AG10803 (cell line): ENCODE measurements at places on chromosomes 12 and 14.

- DNase-seq = no peak
These were observed 196.1 kb downstream of the TBX5 start for GRCh38 chr12:114209861-114210260.

- DNase-seq = no peak
These were observed 22.8 kb downstream of the CPM start for GRCh38 chr12:68910128-68910527.

DNA sequence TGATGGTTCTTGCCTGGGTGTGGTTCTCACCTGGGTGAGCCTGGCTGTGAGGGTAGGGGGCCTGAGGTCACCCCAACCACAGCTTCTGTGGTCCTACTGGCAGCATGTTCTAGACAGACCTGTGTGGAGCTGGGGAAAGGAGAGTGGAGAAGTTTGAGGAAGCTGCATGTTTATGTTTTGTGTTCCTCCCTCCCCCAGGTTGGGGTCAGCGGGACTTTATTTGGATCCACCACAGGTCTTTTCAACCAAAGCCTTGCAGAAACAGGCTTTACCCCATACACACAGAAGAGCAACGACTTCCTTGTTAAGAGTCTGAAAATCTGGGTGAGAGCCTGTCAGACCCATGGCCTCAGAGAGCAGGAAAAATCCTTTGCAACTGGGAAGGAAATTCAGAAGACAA, 5.6 kb downstream of the CD9 start:
- no peak for DNase-seq

DNA sequence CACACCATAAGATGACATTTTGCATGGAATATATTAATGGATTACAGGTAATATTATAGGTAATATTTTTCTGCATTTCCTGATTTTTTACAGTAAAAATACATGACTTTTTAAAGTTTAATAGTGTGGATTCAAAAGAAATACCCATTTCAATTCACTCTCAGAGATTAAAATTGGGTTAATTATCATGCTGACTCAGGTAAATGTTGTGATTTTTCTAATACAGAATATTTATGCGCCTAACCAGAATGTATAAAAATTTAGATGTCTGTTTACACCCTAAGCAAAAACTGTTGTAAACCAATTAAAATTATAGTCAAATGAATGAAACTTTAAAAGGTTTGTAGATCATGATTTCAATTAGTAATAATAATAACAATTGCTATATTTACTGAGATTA, 117.2 kb upstream of the FLRT2 start:
- no peak for DNase-seq

GRCh38 chr12:47901718-47902093, 3.1 kb downstream of the VDR start:
- no peak for DNase-seq

DNA sequence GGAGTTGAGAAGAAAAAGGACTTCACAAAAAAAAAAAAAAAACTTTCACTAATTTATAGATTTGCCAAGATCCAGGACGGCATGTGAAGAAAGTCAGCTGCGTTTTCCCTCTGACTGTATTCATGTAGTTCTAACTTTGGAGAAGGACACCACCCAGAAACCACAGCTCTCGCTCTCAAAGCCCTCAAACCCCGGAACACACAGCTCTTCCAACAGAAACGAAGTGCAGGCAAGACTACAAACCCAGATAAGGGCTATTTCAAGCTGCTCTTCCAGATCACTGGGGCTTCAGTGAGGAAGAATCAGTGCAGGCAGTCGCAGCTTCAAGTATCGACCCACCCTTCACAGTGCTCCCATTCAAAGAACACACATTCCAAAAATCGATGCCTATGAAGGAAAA, 13.2 kb downstream of the KCNH5 start:
- no peak for DNase-seq

GRCh38 chr12:7750350-7750749, 3.2 kb upstream of the CLEC4C start:
- DNase-seq = no peak

- no peak for DNase-seq
These were observed 10.2 kb upstream of the BHLHE41 start for GRCh38 chr12:26135010-26135420.

GRCh38 chr14:91095178-91095577, 18.7 kb upstream of the DGLUCY start:
- DNase-seq = no peak

- DNase-seq = peak; percentile 61
These were observed 18.0 kb upstream of the SMUG1 start for GRCh38 chr12:54206791-54207190.

DNA sequence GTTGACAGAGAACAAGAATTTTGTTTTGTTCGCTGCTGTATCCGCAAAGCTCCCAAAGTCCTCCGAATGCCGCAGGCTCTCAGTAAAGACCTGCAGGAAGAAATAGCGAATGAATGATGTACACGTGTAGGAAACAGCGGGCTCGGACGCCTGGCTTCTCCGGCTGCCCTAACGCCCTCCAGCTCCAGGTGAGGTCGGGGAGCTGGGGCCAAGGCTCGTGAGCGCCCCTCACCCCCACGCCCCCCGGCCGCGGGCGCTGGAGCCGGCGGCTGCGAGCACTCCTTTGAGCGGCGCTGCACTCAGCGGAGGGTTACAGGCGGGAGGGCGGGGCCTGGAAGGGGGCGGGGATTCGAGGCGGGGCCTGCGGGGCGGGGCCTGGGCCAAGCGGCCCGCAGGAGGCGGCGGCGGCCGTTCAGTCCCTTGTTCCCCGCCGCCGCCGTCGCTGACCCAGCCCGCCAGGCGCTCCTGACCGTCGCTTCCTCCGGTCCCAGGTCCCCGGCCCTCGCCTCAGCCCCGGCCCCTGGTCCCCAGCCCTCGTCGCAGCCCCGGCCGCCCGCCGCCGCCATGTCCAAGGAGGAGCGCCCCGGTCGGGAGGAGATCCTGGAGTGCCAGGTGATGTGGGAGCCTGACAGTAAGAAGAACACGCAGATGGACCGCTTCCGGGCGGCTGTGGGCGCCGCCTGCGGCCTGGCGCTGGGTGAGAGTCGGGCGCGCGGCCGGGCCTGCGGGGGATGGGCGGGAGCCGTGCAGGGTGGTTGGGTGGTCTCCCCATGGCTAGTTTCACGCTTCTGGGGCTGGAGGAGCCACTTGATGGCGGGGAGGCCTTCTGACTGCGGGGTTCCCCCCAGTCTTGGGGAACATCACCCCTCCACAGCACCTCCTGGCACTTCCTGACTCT, at the start of gene AACS:
TSS of gene AACS (plus strand) at position 415 of the 898 bp plus-strand sequence. CDS start at position 565, 150 bp downstream.
- DNase-seq = peak; percentile 68

- DNase-seq = peak; percentile 39
These were observed 5.4 kb upstream of the TAS2R46 start for GRCh38 chr12:11067514-11067913.

- peak; percentile 10 for DNase-seq
These were observed 26.4 kb downstream of the SFSWAP start for GRCh38 chr12:131737150-131737827.

DNA sequence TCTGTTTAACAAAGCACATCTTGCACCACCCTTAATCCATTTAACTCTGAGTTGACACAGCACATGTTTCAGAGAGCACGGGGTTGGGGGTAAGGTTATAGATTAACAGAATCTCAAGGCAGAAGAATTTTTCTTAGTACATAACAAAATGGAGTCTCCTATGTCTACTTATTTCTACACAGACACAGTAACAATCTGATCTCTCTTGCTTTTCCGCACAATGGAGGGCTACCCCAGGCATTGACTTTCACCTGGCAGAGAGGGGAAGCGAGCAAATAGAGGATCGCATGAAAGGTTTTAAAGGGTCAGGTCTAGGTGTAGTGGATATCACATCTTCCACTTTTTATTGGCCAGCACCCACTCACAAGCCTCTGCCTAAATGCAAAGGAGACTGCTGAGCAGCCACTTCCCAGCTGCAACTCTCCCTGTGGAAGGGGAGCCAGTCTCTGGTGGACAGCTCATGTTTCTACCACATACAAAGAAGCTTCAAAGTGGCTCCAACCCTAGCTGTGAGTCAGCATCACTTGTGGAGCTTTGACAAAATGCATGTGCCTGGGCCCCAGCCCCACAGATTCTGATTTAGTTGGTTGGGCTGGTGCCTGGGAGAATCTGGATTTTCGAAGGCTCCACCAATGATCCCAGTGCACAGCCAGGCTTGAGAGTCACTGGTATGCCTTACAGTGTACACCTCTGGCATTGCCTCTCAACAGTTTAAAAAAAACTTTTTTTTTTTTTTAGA, 7.2 kb upstream of the FNTB start:
- peak; percentile 34 for DNase-seq

GRCh38 chr12:114287821-114288525, 118.0 kb downstream of the TBX5 start:
- DNase-seq = peak; percentile 89

DNA sequence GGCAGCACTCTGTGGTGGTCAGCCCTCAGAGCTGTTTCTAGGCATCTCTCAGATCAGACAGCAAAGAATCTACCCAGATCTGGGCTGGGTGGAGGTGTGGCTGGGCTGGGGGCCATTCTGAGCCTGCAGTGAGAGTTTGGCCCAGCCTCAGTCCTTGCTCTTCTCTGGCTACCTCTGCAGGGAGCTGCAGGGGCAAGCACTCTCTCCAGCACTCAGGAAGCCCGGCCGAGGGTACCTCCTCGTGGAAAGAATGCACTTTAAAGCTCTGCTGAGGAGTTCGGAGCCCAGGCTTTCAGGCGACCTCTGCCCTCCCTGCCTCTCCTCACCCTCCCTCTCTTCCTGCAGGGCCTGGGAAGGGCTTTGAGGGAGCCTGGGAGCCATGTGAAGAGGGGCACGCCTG, 31.2 kb downstream of the IL31 start:
- DNase-seq = no peak

DNA sequence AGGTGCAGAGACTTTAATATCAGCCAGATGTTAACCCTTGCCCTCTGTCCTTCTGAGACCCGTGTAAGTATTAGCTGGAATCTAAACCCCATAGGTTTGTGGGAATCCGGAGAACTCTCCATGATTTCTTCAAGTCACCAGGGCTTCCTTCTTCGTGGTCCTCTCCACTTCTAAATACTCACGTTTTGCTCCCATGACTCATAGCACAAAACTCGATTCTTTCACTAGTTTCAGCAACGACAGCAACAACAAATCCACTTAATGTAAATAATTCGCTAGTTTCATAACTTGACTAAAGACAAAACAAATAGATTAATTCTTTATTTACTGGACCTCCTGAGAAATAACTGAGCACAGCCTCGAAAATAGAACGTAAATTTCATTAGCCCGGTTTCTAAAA, 4.4 kb upstream of the CLEC2A start:
- no peak for DNase-seq

DNA sequence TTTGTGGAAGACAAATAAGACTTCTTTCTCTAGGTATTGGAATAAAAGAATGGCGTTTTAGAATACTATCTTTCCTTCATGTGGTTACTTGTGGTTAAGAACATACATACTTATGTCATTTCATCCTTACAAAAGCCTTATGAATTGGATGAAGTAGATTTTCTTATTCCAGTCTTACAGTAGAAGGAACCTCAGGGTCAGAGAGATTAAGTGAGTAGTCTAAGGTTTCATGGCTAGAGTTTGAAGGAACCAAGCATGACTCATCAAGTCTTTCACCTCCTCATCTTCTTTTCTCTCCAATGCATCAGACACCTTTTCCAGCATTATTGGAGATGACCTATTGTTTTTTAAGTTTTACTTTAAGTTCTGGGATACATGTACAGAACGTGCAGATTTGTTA, 92.9 kb upstream of the NEDD1 start:
- DNase-seq = no peak

- DNase-seq = no peak
These were observed 30.2 kb downstream of the RIMBP2 start for GRCh38 chr12:130685850-130686249.
